ENCODE measurements at places on chromosomes 5 and 9.

DNA sequence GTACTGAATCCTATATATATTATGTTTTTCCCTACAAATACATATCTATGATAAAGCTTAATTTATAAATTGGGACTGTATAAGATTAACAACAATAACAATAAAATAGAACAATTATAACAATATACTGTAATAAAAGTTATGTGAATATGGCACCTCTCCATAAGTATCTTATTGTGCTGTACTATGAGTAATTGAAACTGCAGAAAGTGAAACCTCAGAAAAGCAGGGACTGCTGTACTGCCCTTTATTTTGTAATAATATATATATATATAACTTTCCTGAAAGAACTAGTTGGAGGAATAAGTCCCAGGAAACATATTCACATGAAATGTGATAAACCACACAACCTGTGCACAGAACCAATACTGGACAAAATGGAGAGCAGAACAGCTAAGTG, 77.3 kb downstream of the PAM start:
- no peak for DNase-seq

DNA sequence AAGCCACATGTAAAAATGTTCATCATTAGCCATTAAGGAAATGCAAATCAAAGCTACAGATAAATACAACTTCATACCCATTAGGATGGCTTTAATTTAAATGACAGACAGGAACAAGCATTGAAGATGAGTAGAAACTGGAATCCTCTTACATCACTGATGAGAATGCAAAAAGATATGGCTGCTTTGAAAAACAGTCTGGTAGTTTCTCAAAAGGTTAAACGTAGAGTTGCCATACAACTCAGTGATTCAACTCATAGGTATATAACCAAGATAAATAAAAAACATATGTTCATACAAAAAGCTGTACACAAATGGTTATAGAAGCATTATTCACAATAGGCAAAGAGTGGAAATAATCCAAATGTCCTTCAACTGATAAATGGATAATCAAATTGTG, 228.8 kb upstream of the ZNF462 start:
- DNase-seq, result no peak

DNA sequence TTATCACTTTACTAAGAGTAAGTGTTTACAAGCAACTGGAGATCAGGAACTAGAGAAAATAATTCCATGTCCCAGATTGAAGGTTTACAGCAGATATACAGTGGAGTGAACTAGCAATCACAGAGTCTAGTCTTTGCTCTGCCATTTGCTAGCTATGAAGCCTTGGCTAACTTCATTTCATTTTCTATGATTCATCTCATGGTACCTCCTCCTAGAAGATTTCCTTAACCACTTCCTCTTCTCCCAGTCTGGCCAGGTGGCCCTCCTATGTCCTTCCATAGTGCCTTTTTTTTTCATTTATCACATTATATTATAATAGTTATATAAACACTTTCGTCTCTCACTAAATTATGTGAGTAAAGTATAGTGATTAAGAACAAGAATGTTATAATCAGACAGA, 52.1 kb downstream of the GRIA1 start:
- DNase-seq, result no peak

GRCh38 chr5:42321785-42322184, 101.5 kb upstream of the GHR start:
- no peak for DNase-seq

GRCh38 chr5:54581831-54582548, 64.4 kb downstream of the SNX18 start:
- DNase-seq, result no peak

GRCh38 chr5:85132269-85132668, 747.6 kb upstream of the EDIL3 start:
- no peak for DNase-seq

Data from hepatic stellate cell (primary cell).